ENCODE measurements at places on chromosomes 11 and 22.

DNA sequence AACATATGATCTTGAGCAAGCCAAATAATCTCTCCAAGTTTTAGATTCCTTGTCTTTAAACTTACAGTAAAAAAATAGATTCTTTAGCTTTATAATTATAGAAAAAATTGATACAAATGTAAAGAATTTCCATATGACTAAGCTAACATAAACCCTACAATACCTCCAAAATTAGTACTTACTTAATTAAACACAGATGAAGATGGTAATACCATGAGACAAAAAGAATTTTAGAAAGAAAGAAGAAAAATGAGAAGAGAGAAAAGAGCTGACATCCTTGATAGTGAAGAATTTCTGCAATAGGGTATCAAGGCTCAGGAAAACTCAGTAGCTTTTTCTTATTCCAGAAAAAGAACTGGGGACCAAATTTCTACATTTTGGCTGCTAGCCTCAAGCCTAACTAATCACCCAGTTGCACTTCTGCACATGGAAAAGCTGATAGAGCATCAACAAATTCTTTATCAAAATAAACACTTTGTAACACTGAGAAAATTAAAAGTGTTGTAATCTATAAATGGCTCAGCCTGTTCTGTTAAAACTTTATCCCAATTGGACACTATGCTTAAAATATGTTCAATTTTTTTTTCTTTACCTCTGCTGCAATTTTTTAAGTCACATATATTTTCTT is 24.7 kb upstream of the SOX6 start:
- DNase-seq = no peak

DNA sequence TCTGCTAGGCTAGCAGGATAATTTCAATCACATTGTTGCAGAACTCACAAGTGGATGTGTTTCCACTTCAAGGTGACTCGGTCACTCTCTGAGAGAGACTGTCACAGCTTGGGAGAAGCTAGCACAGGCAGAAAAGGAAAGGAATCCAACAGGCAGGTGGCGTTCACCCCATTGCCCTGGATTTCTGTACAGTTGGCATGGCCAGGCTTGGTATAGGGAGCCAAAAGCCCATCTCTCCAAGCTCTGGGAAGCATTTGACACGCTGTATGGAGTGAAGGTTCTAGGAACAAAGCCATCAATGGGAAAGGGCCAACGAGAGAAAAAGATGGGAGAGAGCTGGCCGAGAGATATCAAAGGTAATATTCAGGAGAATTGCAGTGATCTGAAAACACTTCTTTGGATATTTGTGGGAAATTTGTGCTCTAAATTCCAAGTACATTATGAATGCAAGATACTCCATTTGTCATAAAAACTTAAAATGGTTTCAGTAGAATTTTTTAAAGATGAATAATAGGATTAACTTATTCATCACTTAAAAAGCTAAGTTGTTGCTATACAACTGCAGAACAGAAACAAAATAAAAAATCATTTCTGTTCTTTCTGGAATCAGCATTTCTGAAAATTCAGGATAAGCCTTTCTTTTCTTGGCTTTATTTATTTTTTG is 223.5 kb upstream of the NTM start:
- DNase-seq = peak; percentile 66

DNA sequence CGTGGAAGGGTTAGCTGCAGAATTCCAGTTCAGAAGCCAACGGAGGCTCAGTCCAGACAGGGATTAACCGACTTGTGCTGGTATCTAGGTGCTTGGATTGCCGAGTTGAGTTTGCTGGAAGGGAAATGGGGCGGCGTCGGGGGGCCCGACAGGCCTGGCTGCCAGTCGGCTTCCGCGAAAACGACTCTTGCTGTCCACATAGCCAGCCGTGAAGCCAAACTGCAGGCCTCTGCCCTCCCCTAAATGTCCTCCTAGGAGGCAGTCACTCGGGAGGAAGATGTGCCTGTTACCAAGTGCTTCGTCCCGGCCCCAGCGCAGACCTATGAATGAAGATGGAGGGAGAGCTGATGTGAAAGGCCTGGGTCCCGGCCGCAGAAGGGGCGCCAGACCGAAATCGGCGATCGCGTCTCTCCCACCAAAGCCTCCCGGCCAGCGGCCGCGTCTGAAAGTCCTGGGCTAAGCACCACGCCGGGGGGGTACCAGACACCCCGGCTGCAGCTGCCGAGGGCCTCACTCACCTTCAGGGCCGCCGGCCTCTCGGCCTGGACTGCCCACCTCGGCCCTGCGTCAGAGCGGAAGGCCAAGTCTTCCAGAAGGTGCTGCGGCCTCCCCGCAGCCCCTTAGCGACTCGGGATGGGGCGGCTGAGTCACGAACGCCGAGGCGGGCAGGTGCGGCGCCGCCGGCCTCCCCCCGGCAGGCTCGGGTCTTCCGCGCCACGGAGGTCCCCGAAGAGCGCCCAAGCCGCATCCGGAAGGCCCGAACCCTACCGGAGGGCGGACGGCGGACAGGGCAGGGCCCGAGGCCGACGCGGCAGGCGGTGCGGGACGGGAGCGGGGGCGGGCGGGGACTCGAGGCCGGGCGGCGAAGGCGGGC is 7.5 kb downstream of the DPAGT1 start:
- no peak for DNase-seq

DNA sequence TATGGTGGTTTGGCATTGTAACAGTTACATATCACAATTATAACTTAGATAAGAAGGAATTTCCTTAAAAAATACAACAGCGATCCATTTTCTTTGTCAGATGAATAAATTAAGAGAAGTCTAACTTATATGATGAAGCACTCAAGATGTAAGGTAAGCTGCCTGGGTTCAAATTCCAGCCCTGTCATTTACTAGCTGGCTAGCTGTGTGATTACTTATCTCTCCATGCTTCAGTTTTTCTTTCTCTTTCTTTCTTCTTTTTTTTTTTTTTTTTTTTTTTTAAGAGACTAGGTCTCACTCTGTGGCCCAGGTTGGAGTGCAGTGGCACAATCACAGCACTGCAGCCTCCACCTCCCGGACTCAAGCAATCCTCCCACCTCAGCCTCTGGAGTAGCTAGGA is 22.2 kb upstream of the LDHA start:
- no peak for DNase-seq

DNA sequence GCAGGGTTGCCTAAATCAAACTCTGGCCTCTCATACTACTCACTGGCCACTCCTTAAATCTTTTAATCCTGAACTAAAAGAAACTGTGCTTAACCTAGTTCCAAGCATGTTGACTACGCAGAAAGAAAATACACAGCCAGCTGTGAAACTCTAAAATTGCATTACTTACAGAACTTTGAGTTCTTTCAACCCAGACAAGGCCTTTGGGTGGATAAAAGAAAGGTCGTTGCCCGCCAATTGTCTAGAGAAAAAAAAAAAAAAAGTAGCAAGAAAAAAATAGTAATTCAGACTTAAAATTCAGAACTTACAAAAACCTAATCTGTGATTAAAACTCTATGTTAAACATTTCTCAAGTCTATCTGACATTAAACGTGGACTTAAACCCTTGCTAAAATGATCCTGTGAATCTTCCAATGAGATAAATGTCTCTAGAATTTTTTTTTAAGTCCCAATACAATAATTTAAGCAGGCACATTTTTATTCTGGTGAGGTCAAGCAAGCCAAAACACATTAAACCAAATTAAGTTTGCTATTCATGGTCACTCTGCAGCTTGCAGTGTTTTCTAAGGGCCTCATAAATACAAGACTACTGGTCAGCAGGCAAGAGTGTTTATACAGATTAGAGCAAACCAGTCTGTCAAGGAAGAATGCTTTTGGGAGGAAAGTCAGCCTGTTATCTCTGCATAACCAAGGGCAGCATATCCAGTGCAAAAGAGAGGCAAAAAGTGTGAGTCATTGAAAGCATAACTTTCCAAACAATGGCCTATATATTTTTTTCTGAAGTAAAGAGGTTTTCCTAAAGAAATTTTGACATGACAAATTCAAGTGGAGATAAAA is 29.5 kb upstream of the CCDC34 start:
- no peak for DNase-seq

GRCh38 chr22:33204408-33204807 is 146.2 kb upstream of the SYN3 start:
- DNase-seq = no peak

GRCh38 chr11:105032495-105032894 is 2.4 kb downstream of the CASP1 start:
- DNase-seq = no peak

GRCh38 chr11:17594686-17595192 is 47.7 kb downstream of the OTOG start:
- DNase-seq = no peak
